ENCODE measurements at places on chromosomes 2 and 18.

DNA sequence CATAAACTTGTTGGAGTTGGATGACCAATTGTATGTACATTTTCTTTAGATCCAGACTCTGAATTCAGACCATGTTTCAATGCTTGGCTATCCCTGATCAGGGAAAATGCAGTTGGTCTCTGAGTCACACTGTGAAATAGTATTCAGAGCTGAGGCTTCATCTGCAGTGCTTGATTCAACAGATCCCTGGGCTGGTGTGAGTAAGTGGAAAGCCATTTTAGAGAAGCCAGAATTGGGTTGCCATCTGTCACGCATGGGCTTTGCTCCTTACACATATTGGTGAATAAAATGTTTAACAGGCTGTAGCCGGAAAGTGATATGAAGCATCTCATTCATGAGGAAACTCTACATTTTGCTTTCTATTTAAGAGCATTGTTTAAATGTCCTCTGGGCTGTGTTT, 50.0 kb upstream of the ACYP2 start:
- DNase-seq, result no peak

DNA sequence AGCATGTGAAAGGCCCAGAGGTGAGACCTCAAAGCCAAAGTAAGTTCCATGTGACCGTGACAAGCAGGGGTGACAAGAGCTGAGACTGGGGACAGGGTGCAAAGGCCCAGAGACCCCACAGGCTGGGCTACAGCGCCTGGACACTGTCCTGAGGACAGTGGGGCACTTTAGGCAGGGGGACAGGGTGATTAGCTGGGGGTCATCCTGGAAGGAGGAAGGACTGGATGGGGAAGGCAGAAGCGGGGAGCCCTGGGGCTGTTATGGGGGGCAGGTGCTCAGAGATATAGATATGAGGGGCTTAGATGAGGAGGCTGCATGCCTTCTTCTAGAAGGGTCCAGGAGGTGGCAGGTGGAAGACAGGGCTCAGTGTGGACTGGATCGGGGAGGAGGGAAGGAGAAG, 31.5 kb downstream of the KIF1A start:
- DNase-seq, result no peak

- DNase-seq, result no peak
Measured at GRCh38 chr18:63213331-63213900, 106.2 kb downstream of the BCL2 start.

DNA sequence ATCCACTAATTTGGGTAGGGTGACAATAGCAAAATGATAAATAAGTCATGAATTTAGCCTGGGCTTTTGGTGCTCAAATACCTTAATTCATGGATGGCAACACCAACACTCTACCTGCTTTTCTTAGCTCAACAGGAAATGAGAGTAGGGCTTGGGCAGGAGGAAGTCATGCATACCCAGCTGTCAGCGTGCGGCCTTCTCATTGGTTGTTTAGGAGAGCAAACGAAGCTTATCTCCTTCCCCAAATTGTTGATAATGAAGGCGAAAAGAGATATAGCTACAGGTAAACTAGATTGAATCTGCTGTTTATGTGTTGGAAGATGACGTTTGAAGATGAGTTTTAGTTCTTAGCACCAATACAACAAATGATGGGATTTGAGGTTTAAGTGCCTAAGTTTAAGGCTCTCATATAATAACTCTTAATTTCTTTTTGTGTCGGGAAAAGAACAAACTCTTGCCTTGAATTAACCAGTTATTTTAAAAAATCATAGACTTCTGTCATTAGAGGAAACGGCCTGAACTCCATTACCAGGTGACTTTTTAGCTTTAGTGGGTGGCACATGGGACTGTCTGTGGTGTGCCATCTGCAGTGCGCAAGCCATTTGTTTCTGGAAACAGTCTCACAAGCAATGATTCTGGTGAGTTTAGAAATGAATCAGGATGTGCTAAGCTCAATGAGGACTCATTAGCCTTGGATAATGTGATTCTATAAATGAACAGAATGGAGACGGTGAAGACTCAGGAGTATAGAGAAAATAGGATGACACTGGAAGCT, 19.8 kb downstream of the MAP4K4 start:
- DNase-seq, result no peak

DNA sequence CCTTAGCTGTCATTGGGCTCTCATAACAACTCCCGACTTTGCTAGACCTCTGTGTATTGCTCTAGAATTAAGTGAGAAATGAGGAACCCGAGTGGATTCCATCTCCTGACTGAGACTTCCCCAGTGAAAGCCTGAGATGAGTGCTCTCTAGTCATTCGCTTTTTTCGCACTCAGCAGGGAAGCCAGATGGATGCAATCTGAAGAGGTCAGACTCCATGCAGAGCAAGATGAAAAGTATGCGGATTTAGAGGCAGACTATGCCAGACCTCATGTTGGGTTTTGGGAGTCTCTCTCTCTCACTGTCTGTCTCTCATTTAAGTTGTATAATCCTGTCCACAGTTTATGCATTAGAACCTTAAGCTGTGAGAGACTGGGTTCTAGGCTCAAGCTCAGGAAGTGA, 88.6 kb downstream of the SLC5A7 start:
- no peak for DNase-seq

DNA sequence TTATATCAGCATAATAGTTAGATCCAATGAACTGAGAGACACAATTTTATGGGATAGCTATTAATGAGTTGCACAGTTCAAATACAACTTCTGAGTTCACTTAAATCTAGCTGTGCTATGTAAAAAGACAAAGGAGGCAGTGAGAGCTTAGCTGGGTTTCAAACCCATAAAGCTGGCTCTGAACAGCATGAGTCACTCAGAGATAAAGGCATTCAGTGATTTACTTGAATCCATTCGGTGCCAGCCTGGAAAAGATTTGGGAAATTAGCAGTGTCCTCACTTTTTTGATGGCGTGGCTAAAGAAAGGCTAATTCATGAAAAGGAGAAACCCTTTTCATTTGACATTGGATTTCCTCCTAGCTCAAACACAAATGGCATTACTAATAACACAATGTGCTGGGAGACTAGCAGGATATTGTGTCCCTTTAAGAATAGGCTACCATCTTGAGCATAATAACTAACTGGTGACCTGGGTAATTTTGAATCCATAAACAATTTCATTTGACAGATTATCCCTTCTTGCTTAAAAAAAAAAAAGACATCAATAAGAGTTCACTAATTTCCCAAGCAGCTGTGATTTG, 98.4 kb upstream of the NEUROD1 start:
- DNase-seq, result no peak

DNA sequence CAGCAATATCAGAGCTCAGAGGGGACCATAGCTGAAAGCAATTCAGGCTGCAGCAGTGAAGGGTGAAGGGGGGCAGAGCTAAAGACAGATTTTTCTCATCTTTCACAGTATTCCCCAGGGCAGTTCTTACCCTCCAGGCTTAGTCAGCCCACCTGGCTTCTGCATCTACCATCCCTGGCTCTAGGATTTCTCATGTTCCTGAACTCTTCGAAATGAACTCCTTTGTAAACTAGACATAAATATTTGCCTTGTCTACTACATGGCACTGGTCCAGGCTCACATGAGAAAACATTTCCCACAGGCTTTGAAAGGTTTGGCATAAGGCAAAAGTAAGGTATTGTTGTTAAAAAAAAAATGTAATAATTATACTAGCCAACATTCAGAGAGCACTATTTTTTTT, 23.6 kb upstream of the NEB start:
- no peak for DNase-seq

GRCh38 chr2:189253836-189254235, 74.3 kb upstream of the COL5A2 start:
- no peak for DNase-seq

- no peak for DNase-seq
Measured at GRCh38 chr18:48159816-48160215, 229.4 kb upstream of the SMAD2 start.

GRCh38 chr2:98269274-98269673, 77.0 kb upstream of the CNGA3 start:
- no peak for DNase-seq

GRCh38 chr2:48034295-48034694, 128.0 kb upstream of the FBXO11 start:
- no peak for DNase-seq

- no peak for DNase-seq
Measured at GRCh38 chr18:11994336-11994702, 13.0 kb downstream of the IMPA2 start.

DNA sequence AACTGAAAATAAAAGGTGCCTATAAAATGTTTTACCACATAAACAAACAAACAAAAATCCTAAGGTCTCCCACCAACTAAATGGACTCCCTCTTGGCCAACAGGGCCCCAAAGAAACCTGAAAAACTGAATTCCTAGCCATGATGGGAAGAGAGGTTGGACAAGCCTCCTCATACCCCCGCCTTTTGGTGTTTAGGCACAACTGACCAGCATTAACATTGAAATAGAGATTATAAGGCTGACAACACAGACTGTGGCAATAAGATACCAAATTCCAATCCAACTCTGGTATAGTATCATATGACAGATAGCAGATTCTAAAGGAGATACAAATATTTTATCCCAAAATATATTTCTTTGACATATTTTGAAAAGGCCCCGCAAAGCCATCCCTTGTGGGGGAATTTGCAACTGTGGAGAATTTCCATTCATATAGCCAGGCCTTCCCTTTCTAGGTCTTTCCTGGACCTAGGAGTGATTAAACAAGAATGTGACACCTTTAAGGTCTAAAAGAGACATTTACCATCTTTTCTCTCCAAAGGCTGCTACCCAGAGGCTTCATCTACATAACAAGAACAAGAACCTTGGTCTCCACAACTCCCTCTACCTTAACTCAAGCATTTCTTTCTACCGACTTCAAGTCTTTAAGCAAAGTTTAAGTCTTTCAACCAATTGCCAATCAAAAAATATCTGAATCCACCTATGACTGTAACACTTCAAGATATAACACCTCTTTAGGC, 80.0 kb downstream of the CHN1 start:
- no peak for DNase-seq

DNA sequence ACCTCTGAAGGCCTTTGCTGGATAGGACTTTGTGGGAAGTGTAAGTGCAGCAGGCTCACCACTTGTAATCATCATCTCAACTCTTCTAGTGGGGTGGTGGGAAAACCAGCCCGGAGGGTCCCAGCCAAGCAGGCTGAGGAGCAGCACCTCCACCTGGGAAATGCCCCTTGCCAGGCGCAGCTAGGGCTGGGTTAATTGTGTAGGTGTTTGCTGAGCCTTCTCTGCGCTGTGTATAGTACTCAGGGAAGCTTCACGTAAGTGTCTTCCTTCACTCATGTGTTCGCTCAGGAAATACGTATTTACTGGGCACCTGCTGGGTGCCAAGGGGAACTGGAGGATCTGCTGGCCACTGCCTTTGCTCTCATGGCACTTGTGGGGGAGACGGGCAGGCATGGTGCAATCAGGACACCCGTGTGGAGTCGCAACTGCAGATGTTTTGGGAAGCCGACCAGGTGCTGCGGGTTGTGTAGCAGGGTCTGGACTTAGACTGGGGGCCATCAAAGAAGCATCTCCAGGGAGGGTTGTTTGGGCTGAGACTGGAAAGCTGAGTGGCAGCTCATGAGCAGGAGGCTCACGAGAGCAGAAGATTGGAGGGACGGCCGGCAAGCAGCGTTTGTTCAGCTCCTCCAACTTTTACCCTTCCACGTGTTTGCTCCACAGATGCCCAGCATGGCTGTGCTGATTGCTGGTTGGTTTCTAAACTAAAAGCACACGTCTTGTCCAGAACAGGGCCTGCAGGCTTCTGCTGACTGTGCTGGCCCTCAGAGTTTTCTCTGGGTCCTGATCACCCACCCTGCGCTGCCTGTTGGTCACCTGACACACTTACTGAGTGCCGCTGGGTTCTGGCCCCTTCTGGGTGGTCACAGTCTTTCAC, 164.6 kb downstream of the LDLRAD4 start:
- no peak for DNase-seq

Data from forelimb muscle (tissue), 1 donor.